Fibroblast of skin of left quadriceps (primary cell): ENCODE measurements at places on chromosomes 16 and 17.

DNA sequence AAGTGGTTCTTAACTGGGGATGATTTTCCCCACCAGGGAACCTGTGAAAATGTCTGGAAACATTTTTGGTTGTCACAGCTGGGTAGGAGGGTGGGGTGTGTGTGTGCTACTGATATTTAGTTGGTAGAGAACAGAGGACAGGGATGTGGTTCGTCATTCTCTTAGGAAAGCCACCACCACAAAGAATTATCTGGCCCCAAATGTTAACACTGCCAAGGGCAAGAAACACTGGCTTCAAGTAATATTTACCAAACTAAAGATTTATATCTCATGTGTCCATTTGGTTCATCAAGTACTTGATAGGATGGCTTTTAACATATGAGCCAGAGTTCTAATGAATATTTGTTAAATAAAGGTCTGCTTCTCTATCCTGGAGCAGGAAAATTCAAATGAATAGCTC is 19.5 kb downstream of the MPHOSPH6 start:
- DNase-seq: no peak

- no peak for DNase-seq
Measured at GRCh38 chr17:28317099-28317965, 1.7 kb upstream of the TMEM97 start.

DNA sequence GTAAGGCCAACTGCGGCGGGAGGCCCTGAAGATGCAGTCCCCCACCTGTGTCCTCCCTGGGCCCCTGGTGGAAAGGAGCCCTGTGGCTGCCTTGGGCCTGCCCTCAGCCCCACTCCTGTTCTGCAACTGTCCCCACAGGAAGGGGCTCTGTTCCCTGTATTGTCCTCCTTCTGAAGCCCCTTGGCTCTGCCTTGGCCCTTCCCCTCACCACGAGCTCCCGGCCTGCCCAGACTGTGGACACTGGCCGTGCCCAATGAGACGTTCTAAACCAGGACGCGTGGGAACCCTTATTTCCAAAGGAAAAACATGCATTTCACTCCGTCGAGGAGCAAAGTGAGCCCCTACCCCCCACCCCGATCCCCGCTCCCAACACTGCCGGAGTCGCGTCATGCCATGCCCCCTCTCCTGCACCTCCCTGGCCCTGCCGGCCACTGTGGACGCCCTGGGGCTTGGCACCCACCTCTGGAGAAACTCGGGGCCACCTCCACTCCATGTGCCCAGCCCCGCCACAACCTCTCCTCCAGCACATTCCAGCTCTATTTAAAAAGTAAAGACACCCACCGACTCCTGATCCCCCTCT is 13.5 kb upstream of the PNPO start:
- DNase-seq: no peak

- peak; percentile 74 for DNase-seq
Measured at GRCh38 chr16:77840673-77841501, 52.5 kb downstream of the VAT1L start.

DNA sequence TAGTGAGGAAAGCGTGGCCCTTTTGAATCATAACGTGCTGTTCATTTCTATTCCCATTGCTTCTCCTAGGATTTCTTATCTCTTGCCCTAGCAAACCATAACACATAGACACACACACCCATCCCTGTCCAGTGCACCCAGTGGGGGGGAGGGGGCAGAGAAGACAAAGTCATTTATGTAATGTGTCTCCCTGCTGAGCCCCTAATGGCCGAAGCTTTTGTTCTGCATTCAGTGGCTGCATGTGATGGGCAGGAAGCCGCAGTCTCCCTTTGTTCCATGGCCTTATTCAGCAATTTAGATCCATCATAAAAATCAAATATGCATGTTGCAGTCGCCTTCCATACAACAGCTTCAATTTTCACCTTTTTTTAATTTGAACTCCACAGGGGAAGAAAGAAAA is 325.4 kb downstream of the ZFHX3 start:
- no peak for DNase-seq

GRCh38 chr17:52160136-52160567 is 1.6 kb upstream of the CA10 start:
- DNase-seq: no peak

DNA sequence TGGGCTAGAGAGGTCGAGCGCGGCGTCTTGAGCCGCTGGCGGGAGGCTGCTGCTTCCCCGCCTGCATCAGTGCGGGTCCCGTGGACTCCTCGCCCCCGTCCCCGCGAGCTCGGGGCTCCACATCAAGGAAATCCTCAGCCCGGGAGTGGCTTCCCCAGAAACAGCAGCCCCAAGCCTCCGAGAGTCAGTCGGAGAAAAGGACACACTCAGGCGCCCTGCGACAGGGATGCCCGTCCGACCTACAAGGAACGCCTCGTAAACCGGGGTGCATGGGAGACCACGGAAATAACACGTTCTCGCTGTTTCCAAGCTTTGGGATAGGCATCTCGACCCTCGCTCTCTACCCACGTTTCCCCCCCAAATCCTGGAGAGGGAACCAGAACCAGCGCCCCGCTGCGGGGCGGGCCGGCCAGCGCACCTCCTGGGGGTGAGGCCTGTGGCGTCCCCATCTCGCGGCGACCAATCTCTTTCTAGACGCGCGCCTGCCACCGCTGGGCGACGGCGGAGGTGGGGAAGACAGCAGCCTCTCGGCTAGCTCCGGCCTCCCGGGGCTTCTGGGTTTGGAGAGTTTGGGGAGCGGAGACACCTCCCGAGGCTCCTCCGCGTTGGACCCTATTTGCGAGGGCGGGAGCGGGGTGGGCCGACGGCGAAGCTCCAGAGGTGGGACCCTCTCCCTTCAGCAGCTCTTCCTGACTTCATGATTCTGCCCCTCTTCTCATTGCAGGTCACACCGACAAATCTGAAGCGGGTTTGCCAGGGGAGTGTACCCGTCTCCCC is 759 bp upstream of the TP53I13 start:
- DNase-seq: no peak

DNA sequence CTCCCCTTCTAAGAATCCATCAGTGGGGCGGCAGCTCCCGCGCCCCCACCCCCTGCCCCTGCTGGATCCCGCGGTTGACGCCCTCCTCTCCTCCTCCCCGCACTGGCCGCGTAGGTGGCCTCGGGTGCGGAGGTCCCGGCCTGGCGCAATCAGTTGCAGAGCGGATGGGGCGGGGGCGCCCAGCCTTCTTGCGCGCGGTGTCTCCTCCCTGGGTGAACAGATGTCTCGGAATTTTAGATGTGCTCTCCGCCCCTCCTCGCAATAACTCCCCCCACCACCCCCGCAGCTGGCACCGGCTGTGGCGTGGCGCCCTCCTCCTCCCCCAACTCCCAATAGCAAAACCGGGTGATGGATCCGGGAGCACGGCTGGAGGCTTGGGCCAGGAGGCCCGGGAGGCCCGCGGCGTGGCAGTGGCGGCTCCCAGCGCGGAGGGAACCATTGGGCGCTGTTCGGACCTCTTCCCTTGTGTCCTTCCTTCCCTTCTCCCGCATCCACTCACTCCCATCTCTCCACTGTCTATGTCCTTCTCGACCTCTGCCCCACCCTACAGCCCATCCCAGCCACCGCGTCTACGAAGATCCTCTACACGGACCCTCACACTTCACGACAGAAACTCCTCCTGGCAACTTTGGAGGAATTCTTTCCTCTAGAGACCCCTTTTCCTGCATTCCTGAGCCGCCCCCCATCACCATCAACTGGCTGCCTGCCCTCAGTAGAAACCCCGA is 11.0 kb downstream of the NEUROD2 start:
- DNase-seq: no peak

DNA sequence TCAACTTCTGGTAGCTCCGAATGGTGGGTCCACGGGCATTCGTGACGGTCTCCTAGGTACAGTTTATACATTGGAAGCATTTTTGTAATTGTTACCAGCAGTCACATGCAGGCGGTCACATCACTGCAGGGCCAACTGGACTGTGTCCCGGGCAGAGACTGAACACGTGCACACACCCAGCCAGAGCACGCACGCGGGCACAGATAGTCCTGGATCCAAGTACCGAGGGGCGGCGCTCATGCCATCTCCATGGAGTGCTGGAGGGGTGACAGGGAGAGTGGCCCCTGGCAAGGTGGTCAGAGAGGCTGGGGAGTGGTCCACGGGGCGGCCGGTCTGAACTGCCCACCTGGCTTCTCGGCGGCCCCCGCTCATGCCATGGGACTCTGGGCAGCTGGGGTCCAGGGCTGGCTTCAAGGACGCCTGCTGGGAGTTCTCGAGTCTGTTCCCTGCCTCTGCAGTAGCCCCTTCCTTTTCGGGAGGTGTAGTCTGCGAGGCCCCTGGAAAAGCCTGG is 34.2 kb downstream of the BAIAP2 start:
- DNase-seq: no peak

GRCh38 chr17:75008373-75008772 is 4.1 kb upstream of the MRPL58 start:
- DNase-seq: no peak

GRCh38 chr17:43356999-43357398 is 41.8 kb upstream of the ARL4D start:
- DNase-seq: peak; percentile 50

DNA sequence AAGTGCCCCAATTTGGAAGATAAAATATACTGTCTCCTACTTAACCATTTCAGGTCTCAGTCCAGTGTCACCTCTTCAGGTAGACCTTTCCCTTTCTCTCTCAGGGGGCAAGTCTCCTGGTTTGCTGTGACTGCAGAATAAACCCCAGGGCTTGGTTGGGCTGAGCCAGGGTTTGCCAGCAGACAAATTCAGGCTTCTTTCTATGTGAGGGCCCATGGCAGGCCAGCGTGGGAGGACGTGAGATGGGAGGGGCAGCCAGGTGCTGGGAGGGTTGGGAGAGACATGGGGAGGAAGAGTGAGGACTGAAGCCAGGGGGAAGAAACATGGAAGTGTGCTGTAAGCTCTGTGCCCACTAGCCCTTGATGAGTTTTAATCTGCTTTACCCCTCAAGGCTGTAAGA is 163.2 kb downstream of the SPECC1 start:
- no peak for DNase-seq

DNA sequence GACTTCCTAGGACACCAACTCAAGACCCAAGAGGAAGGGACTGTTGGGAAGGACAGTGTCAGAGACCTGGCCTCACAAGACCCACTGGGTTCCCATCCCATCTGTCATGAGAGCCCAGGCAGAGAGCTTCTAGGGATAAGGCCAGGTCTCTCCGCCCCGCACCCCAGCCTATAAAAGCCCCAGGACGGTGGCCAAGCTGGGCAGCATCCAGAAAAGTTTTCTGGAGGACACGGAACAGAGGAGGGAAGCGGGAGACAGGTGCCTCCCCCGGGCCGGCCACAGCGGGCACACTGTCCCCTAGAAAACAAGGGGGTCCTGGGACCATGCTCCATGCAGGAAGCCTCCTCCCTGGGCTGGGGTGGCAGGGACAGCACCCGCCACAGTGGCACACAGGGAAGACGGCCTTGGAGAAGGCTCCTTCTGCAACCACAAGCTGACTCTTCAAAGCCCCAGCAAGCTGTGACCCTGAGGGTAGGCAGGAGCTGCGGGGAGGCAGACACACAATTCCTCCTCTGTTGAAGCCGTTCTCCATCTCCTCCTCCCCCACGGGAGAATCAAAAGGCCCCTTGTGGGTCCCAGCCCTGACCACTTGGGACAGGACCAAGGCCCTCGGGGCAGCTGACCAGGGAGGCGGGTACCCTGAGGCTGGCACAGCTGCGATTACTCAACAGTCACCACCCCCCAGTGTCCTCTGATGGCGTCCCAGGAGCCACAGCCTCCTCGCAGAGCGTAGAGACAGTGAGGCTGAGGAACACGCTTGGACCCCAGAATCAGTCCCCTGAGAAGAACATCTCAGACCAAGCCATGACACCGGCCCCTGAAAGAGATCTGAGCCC is 26.1 kb downstream of the TRPV3 start:
- no peak for DNase-seq

GRCh38 chr17:62675260-62675659 is 47.8 kb downstream of the MRC2 start:
- no peak for DNase-seq

GRCh38 chr16:55513616-55514015 is 4.7 kb downstream of the LPCAT2 start:
- no peak for DNase-seq

DNA sequence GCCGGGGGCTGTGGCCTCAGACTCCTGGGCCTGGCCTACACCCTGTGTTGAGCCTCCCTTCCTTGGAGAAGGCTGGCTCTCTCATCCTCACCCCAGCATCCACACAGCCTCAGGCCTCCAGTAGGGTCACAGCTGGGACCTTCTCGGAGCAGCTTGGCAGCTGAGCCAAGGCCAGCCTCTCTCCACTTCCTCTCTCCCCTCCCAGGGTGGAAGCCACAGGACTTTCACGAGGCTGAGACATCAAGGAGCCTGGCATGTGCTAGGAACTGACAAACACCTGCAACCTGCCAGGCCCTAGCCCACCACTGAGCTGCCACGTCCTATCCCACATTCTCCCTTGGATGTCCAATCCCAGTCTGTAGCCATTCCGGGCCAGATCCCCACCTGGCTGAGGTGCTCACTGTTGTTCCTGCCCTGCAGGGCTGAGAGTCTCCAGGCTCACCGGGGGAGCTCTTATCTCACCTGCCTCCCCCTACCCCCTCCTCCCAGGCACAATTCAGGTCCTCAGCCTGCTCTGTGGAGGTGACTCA is 3.1 kb downstream of the MMP15 start:
- DNase-seq: no peak

- no peak for DNase-seq
Measured at GRCh38 chr17:74334393-74335039, 8.5 kb downstream of the KIF19 start.

GRCh38 chr17:57593739-57594462 is 151.2 kb downstream of the CCDC182 start:
- DNase-seq: no peak

DNA sequence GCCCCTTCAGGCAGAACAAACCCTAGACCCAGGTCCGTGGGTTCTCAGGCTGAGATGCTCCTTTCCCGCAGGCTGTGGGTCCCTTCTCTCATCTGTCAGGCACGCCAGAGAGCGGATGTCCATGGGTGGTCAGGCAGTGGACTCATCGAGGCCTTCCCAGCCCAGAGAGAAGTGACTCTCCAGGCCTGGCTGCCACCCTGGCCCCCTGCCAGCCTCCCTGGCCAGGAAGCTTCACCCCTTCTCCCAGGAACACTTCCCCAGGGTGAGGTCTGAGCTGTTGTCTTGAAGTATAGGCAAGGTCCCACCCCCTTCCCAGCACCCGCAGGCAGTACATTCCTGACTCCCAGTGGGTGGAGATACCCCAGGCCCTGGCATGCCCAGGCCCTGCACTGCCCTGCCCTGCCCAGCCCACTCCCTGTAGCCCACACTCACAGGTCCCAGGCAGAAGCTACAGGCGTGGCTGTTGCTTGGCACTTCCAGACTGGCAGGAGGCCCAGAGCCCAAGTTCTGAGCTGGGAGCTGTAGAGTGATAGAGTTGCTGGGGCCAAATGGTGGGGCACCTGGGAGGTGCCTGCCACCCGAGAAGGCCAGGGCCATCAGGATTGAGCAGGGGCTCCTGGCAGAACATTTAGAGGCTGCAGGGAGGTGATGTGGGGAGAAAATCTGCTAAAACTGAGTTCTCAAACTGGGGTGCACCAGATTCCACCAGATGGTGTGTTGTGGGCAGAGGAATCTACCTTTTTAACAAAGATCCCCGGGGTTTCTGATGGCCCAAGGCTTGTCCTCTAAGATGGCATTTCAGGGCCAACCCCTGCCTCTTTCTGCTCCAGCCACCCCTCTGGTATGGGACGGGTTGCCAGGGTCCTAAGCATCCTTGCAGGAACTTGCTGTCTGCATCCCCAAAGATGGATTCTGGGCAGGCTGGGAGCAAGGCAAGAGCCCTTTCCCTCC is 6.7 kb downstream of the ITGA3 start:
- no peak for DNase-seq
